Inflammatory macrophage (primary cell): ENCODE measurements at places on chromosomes 11 and 22.
A peak's percentile ranks its signal among the peaks of the same experiment; 100 is the strongest.

DNA sequence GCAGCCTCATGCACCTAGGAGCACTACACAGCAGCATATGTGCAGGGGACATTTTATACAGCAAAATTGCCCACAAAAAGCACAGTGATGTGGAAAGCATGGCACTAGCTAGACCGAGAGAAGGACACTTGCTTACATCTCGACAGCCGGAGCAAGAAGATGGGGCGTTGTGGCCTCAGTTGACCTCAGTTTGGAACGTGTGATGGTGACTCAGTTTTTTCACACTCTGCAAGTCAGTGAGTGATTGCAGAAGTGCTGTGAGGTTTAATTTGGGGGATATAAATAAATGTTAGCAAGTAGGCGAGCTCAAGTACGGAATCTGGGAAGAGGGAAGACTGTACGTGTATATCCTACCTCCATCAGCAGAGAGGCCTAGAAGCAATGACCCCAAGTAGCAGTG, 23.3 kb downstream of the LRP5 start:
- peak; percentile 56 for DNase-seq

DNA sequence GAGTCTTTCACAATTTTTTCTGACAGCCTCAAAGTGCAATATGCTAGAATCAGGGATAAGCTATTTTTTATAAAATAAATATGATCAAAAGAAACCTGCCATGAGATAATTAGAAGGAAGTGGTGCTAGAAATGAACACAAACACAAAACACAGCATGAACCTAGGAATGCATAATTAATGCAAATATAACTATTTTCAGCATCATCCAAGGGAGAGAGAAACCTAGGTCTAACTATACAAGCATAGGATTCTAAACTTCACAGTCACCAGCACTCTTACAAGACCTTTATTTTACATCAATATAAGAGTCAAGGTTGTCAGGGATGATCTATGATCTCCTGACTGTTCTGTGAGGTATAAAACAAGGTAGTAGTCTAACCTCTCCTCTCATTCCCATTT, 29.2 kb downstream of the TTC28 start:
- DNase-seq, result no peak

- no peak for DNase-seq
Measured at GRCh38 chr11:43554148-43554473, 126.4 kb upstream of the HSD17B12 start.

DNA sequence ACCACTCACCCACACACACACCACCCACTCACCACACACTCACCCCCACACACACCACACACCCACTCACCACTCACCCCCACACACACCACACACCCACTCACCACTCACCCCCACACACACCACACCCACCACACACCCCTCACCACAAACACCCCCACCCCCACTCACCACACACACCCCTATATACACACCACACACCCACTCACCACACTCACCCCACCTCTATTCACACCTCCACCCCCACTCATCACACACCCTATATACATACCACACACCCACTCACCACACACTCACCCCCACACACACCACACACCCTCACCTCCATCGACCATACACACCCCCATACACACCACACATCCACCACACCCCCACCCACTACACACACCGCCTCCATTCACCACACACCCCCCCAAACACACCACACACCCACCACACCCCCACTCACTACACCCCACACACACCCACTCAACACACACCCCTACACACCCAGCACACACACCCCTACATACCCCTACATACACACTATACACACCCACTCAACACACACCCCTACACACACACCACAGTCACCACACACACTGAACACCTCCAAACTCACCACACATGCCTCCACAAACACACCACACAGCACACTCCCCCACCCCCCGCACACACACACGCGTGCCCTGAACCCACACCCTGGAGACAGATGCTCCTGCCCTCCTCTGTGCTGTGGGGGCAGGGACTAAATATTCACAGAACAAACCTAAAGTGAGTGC, 19.0 kb upstream of the TTLL12 start:
- no peak for DNase-seq

DNA sequence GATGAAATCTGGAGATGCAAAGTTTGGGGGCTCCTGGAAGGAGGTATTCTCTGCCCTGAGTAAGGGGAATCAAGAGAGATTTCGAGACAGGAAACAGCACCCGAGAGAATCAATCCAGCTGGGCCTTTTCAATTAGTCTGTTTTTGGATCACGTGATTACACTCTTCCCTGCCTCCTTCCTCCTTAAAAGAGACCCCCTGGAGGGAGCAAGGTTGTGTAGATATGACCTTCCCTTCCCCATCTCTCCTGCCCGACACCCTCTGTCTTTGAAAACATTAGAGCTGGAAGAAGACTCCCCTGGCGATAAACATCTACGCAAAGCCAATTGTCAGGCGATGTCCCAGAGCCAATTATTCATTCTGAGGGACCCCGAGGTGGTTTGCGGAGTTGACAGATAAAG, 407.9 kb downstream of the MIAT start:
- no peak for DNase-seq

GRCh38 chr22:29780748-29781676, 13.8 kb downstream of the UQCR10 start:
- no peak for DNase-seq

- DNase-seq, result no peak
Measured at GRCh38 chr11:69126286-69126685, 29.4 kb upstream of the SMIM38 start.

DNA sequence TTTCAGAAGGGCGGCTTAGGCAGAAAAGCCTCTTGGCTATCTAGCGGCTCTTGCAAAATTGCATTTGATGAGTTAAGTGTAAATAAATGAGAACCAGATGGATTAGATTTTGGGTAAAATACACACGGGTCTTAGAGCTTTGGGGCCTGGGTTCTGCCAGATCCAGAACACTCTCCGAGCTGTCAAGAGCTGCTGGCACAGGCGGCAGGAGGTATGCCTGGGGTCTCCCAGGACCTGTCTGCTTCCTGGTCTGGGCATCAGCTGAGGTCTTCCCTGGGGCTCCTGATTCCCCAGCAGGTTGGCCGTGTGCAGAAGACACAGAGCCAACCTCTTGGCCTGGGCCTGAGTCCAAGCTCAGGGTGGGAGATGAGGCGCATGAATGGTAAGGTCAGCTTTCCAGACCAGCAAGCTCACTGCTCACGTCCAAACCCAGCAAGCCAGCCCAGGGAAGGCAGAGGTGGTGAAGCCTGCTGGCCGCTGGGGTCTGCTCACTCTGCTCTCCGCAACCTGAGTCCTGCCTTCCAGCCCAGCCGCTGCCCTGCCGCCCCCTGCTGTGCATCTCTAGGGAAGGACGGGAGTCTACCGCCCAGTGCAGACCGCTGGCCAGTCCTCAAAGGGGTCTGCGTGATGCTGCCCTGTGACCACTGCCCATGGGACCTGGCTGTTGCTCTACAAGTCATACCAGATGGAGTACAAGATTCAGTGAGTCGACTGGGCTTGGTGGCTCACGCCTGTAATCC, 44.9 kb downstream of the SCUBE1 start:
- DNase-seq, result no peak
